ENCODE measurements at places on chromosomes 16 and 17. TPM values are rescaled to one million over a fixed set of nuclear protein-coding genes. Genes with fewer than 3 reads are reported as not detected.

The UMOD gene
- not detected for total RNA-seq

The AMZ2 gene
- 52.4 TPM for total RNA-seq

The CARD14 gene
- not detected for total RNA-seq

The CACNG4 gene
- total RNA-seq: not detected

The MT3 gene
- total RNA-seq: not detected

The CLEC10A gene
- 0.14 TPM for total RNA-seq

The CPNE7 gene
- total RNA-seq: 5.7 TPM

GRCh38 chr17:41340934-41341861, 9.4 kb downstream of the KRT33A start:
- DNase-seq: no peak

- DNase-seq: no peak
Measured at GRCh38 chr17:78458736-78459335, 80.4 kb downstream of the PGS1 start.

DNA sequence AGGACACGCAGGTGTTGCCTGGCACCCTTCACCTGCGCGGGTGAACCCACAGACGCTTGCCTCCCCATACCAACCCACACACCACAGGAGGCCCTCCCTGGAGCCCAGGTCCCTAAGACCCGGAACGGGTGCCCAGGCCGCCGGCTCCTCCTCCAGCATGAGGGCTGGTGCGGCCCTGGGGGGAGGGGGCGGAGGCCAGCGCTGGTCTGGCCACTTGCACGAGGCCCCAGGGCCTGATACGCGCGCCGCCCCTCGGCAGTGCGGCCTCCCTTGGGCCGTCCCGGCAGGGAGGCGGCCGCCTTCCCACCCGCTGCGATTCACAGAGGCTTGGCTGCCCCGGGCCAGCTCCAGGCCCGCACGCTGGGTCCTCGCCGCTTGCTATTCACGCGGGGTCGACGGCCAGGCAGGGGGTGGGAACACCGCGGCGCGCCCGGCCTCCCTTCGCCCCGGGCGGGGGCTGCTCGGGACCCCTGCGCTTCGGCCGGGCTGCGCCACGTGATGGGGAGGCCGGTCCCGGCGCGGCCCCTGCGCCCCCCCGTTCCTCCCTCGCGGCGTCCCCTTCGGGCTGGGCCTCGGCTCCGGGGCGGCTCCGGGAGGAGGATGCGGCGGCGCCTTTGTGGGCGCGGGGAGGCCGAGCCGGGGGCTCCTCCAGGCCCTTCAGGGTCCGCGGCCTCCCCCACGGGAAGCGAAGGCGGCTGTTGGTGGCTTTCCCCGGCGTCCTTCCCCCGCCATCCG, 685 bp downstream of the FASN start:
- peak; percentile 30 for DNase-seq

DNA sequence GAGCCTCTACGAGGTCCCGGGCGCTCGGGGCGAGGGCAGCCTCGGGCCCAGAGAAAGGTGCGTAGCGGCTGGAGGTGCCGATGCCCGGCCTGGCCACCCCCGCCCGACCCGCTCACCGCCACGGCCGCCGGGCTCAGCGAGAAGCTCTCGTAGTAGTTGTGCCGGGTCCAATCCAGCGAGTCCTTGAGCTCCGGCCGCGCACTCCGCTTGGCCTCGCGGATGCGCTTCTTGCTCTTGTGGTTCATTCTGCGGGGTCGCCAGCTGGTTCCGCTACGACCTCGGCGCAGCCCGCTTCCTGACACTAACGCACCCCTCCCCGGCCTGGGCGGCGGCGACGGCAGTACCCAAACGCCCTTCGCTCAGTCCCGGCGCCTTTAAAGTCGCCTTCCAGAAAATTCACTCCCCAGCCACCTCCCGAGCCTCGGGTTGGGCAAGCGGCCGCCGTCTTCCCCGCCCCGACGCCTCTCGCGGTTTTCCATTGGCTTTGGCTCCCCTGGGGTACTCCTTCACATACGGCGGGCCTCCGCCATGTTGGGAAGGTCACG, at the start of gene JMJD6:
Gene JMJD6, minus strand, starts transcription at position 376 of the 545 bp plus-strand sequence. Its CDS starts 131 bp downstream, at position 245.
- peak; percentile 85 for DNase-seq

DNA sequence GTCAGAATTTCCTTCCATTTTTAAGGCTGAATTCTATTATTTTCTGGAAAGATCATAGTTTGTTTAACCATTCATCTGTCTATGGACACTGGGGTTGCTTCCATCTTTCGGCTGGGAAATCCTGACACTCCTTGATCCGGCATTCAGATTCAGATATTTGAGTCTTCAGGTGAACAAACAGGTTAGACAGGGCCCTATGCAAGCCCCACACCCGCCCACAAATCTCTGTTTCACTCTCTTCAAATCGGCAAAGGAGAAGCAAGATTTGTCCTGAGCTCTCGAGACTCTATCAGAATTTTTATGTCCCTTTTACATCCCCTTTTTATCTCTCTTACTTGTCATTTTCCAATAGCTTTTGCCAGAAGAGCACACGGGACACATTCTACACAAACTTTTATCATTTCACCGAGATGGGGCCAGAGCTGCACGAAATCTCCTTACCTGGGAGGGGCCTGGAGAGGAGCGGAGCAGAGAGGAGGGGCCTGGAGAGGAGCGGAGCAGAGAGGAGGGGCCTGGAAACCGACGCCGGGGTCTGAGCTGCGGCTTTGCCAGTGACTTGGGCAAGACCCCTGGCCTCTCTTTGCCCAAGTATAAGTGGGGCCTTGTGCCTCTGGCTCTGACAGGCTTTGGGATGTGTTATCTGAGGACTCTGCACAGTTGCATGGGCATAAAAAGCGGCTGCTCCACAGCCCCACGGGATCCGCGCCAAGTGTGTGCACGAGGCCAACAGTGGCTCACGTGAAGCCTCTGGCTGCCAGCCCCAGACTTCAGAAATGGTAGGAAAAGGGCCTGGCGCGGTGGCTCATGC, 54.3 kb upstream of the RBFOX3 start:
- DNase-seq: no peak

- DNase-seq: no peak
Measured at GRCh38 chr17:79282294-79282693, 207.7 kb downstream of the ENGASE start.

- DNase-seq: no peak
Measured at GRCh38 chr17:35127751-35128514, 6.5 kb downstream of the FNDC8 start.

- DNase-seq: no peak
Measured at GRCh38 chr17:61040666-61041065, 359.0 kb upstream of the TBX2 start.

GRCh38 chr16:1556254-1556653, 22.8 kb downstream of the TMEM204 start:
- no peak for DNase-seq

DNA sequence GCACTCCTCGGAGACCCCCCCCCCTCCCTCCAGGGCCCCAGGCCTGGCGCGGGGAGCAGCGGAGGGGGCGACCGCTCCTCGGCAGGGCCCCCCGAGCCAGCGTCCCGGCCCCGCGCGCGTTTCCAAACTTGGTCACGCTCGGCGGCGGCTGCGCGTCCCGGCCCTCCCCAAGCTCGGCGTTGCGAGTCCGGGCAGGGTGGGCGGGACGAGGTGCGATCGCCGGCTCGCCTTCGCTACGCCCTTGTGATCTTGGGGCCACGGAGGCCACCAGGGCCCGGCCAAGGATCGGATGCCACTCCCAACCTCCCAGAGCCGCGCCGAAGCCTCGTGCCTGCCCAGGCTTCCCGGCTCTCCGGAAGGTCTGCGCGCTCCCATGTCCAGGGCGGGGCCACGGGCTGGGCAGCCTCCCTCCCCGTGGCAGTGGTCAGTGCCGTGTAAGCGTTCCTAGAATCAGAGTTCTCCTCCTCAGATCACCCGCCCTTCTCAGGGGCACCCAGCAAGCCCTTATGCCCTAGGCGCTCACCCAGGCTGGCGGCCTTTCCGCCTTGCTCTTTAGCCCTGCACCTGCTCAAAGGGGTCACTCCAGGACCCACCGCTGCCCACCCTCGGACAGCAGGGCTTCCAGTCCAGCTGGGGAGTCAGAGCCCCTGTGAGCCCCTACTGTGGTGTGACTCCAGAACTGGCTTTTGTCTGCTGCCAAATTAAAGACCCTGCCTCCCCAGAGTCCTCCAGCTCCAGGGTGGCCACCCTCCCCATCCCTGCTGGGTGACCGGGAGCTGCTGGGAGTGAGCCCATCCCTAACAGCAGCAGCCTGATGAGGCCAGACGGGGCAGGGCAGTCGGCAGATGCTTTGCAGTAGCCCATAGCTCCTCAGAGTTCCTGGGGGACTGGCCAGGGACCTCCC, 12.2 kb upstream of the MRPS23 start:
- no peak for DNase-seq

- no peak for DNase-seq
Measured at GRCh38 chr16:71441348-71442050, 355 bp downstream of the TLE7 start.

- DNase-seq: peak; percentile 17
Measured at GRCh38 chr17:20992987-20993862, 49.6 kb downstream of the USP22 start.

DNA sequence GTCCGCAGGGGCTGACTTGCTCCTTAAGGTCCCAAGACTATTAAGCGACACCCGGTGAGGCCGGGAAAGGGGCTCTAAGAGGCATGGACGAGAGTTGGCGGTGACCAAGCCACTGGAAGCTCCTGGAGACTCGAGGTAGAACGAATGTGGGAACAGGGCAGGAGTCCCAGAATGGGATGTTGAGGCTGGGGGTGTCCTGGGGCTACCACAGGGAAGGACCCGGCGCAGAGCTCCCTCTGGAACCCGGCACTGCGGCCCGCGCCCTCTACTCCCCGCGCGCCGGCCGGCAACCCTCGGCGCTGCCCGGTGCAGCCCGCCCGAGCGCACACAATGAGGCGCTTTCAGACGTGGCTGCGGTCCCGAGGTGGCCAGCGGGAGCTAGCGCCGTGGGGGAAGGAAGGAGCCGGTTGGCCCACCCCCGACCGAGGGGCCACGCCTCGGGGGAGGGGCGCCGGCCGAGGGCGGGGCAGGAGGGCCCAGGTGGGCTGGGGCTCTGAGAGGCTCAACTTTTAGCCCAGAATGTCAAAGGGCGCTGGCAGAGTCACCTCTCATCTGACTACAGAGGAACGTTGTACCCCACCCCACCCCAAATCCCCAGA, at the start of gene CHST6:
Gene CHST6, minus strand, starts transcription at position 366 of the 599 bp plus-strand sequence. CDS start 15,613 bp downstream, outside the sequence.
- no peak for DNase-seq

- DNase-seq: no peak
Measured at GRCh38 chr17:45325810-45326209, 9.0 kb upstream of the MAP3K14 start.

DNA sequence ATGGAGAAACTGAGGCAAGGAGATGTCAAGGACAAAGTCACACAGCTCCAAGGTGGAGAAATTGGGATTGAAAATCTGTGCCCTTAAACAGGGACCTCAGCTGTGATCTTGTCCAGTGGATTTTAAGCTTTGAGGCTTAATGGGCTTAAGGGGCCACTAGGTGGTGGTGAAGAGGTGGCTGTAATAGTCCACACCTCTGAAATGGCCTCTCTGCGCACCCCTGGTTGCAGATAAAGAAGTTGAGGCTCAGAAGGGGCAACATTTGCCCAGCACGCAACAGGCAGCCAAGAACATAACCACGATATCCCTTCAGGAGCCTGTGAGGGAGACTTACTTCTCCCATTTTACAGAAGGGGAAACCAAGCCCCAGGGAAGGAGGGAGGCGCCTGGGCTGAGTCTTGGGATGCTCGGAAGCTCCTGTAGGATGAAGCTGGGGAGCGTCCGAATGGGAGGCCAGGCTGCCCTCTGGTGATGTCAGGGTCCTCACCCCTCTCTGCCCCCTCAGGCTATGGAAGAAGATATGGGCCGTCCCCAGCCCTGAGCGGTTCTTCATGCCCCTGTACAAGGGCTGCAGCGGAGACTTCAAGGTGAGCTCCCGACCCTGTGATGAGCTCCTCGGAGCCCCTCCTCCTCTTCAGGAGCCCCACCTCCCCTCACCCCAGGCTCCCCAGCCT, 43.7 kb downstream of the IL21R start:
- no peak for DNase-seq

GRCh38 chr16:1331712-1332617, 1.5 kb upstream of the BAIAP3 start:
- no peak for DNase-seq

DNA sequence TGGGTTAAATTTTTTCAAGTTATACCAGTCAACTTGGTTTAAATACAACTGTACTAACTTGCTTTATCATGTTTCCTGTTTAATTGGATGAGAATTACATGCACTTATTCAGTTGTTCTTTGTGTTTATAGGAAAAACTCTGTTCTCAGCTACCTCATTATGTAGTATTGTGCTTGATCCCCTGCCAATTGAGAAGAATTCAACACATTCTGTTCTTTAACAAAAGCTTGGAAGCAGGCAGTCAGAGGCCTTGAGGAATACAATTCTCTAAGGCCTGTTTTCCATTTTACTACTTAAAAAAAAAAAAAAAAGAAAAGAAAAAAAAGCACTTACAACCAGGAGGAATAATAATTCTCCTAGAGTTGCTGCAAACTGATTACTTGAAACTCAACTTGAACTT, 60.6 kb upstream of the CMIP start:
- DNase-seq: peak; percentile 91

GRCh38 chr16:66948134-66948836, 12.8 kb upstream of the CES3 start:
- DNase-seq: no peak

Data from pulmonary artery endothelial cell (primary cell).